Natural killer cell (primary cell): ENCODE measurements at places on chromosomes 4 and X. TPM values are rescaled to one million over a fixed set of nuclear protein-coding genes. Genes with fewer than 3 reads are reported as not detected.
A peak's percentile ranks its signal among the peaks of the same experiment; 100 is the strongest.

GRCh38 chr4:4386296-4386735 is 586 bp upstream of the NSG1 start:
- peaks cover 16% of the 10 kb centered on the region for H3K27me3 ChIP-seq
- H3K27ac ChIP-seq: no peak overlapping the region
- peak overlapping the region; percentile 31 for H3K4me3 ChIP-seq

COL25A1 gene
- not detected for total RNA-seq

DNA sequence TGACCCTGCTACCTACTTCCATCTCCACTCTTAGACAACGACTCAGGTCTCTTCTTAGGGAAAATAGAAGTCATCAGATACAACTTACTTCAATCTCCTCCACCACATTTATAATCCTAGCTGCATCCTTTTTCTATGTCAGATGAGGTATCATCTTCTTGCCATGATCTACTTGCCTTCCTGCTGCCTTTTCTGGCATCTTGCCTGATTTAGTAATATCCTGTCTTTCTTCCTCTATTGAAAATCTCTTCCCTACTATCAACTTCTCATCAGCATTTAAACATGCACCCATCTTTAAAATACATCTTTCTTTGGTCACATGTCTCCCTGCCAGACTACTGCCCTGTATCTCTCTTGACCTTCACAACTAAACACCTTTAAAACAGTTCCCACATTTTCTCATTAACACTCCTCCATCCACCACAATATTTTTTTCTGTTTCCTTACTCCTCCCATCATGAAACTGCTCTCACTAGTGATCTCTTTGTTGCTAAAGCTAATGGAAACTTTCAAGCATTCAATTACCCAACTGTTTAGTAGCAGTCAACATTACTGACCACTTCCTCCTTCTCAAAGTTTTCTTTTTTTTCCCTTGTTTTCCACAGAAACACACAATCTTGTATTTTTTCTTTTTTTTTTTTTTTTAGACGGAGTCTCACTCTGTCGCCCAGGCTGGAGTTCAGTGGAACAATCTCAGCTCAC is 100.8 kb upstream of the CXorf66 start:
- H3K4me3 ChIP-seq: no peak overlapping the region
- no peaks in the 10 kb centered on the region for H3K4me1 ChIP-seq
- H3K27ac ChIP-seq: no peak overlapping the region
- no peak for DNase-seq
- no peaks in the 10 kb centered on the region for H3K27me3 ChIP-seq
- no peaks in the 10 kb centered on the region for H3K36me3 ChIP-seq

GRCh38 chr4:95214408-95214807 is 334.4 kb downstream of the UNC5C start:
- no peak for DNase-seq
- H3K4me1 ChIP-seq: no peaks in the 10 kb centered on the region
- H3K36me3 ChIP-seq: no peaks in the 10 kb centered on the region
- H3K4me3 ChIP-seq: no peak overlapping the region

CXCL8 gene
- 460 TPM for total RNA-seq

- H3K4me3 ChIP-seq: no peak overlapping the region
- H3K4me1 ChIP-seq: no peaks in the 10 kb centered on the region
- no peaks in the 10 kb centered on the region for H3K27me3 ChIP-seq
- no peaks in the 10 kb centered on the region for H3K36me3 ChIP-seq
- DNase-seq: no peak
Observed at GRCh38 chrX:99266255-99266654, 1143.8 kb downstream of the PCDH19 start.

DMRTC1 gene
- not detected for total RNA-seq

GRCh38 chr4:25253071-25253445 is 19.2 kb downstream of the PI4K2B start:
- no peak overlapping the region for H3K4me3 ChIP-seq
- H3K27me3 ChIP-seq: no peaks in the 10 kb centered on the region
- no peaks in the 10 kb centered on the region for H3K4me1 ChIP-seq

DNA sequence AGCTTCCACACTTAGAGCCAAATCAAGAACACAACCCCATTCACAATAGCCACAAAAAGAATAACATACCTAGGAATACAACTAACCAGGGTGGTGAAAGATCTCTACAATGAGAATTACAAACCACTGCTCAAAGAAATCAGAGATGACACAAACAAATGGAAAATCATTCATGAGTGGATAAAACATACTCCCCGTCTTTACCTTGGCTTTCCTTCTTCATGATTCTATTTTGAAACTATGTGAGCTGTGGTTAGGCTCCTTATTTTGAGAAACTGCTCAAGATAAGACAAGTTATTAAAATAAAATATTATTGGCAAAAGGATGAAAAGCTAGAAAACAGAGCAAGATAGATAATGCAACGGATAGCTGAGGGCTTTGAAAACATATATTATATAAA is 598.1 kb upstream of the FAT1 start:
- no peak overlapping the region for H3K27ac ChIP-seq
- no peaks in the 10 kb centered on the region for H3K27me3 ChIP-seq
- DNase-seq: no peak
- H3K4me1 ChIP-seq: no peaks in the 10 kb centered on the region
- no peaks in the 10 kb centered on the region for H3K36me3 ChIP-seq

DNA sequence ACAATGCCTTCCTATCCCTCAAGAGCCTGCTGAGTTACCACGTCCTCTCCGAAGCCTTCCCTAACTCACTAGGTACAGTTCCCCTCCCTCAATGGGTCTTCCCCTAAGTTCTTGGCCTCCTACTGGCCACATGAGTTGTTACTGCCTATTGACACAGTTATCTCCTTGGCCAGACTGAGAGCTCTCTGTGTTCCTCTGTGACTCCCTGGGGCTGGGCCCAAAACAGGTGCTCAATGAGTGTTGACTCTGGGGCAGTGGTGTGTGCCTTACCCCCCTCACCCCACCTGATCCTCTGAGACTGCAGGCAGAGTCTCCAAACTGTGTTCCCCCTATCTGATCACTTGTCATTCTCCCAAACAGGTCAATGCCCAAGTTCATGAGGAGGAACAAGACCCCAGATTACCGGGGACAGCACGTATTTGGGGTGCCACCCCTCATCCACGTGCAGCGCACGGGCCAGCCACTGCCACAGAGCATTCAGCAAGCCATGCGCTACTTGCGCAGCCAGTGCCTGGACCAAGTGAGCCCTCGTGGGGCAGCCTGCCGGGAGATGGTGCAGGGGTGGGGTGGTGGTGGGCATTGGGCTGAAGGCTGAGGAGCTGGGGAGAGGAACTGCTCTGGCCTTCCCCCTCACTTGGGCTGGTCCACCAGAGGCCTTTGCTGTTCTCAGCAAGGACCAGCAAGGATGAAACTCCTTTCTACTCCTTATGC is 72.6 kb downstream of the STARD8 start:
- no peaks in the 10 kb centered on the region for H3K27me3 ChIP-seq
- no peak overlapping the region for H3K4me3 ChIP-seq
- H3K36me3 ChIP-seq: no peaks in the 10 kb centered on the region
- no peak overlapping the region for H3K27ac ChIP-seq

RAB39B gene
- 6.6 TPM for total RNA-seq

DNA sequence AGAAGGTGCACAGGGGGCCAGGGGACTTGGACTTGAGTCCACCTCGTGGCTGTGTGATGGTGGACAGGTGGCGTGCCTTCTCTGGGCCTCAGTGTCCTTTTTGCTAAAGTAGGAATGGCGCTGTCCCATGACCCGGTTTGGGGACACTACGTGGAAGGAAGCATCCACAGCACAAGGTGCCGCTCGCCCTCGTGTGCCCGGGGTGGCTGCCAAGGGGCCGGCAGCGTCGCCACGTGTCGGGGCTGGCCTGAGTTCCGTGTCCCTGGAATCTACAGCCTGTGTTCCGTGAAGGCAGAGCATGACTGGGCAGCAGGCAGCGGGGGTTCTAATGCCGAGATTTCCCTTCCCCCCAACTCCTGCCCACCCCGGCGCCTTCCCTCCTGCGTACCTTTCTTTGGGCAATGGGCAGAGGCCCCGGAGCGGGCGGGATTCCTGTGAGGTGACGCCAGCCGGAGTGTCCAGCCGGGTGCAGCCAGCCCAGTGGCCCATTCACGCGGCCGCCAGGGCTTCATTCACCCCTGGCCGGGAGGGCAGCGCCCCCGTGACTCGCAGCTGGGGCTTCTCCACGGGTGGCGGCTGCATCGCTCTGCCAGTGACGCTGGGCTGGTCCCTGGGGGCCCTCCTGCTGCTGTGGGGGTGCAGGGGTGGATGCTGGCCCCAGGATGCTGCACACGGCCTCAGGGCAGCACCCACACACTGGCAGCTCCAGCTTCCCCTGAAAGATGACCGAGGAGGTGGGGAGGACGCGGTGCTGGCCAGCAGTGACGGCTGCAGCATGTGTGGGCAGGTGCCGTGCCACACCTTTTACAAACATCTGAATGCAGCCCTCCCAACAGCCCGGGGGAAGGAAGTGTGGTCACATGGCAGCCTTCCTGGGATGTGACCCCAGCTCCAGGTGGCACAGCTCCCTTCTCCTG is 21.2 kb downstream of the DOK7 start:
- H3K4me1 ChIP-seq: peaks cover 72% of the 10 kb centered on the region
- H3K36me3 ChIP-seq: no peaks in the 10 kb centered on the region
- peak overlapping the region; percentile 29 for H3K4me3 ChIP-seq
- no peaks in the 10 kb centered on the region for H3K27me3 ChIP-seq

MAP3K15 gene
- total RNA-seq: 0.18 TPM

- H3K4me1 ChIP-seq: no peaks in the 10 kb centered on the region
- H3K36me3 ChIP-seq: no peaks in the 10 kb centered on the region
- H3K27me3 ChIP-seq: no peaks in the 10 kb centered on the region
Observed at GRCh38 chr4:14452001-14452400, 550.3 kb upstream of the CPEB2 start.

IDH3G gene
- total RNA-seq: 71.1 TPM

ASB12 gene
- not detected for total RNA-seq

GRCh38 chr4:6009452-6009851 is 8.8 kb downstream of the C4orf50 start:
- H3K36me3 ChIP-seq: no peaks in the 10 kb centered on the region
- no peaks in the 10 kb centered on the region for H3K4me1 ChIP-seq
- no peak for DNase-seq
- no peaks in the 10 kb centered on the region for H3K27me3 ChIP-seq
- H3K27ac ChIP-seq: no peak overlapping the region
- no peak overlapping the region for H3K4me3 ChIP-seq
